GM10248 (cell line): ENCODE measurements at places on chromosomes 1 and 21.
A peak's percentile ranks its signal among the peaks of the same experiment; 100 is the strongest.

DNA sequence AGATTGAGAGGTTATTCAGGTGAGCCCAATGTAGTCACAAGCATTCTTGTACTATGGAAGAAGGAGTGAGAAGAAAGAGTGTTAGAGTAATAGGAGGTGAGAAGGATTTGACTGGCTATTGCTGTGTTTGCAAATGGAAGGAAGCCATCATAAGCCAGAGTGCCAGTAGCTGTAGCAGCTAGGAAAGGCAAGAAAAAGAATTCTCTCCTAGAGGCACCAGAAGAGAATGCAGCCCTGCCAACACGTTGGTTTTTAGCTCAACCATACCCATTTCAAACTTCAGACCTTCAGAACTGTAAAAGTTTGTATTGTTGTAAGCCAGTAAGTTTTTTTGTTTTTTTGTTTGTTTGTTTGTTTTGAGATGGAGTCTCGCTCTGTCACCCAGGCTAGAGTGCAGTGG lies 8.9 kb upstream of the IL12RB2 start:
- no peak for DNase-seq

- DNase-seq: no peak
Observed at GRCh38 chr1:87515781-87516180, 187.1 kb downstream of the LMO4 start.

DNA sequence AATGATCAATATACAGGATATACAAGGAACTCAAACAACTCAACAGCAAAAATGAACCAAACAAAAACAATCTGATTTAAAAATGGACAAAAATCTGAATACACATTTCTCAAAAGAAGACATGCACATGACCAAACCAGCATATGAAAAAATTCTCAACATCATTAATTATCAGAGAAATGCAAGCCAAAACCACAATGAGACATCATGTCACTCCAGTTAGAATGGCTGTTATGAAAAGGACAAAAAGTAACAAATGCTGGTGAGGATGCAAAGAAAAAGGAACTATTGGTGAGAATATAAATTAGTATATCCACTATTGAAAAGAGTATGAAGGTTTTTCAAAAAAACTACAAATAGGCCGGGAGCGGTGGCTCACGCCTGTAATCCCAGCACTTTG lies 42.0 kb downstream of the FCRL3 start:
- DNase-seq: no peak

GRCh38 chr1:203271962-203272632 lies 33.2 kb upstream of the BTG2 start:
- DNase-seq: no peak

DNA sequence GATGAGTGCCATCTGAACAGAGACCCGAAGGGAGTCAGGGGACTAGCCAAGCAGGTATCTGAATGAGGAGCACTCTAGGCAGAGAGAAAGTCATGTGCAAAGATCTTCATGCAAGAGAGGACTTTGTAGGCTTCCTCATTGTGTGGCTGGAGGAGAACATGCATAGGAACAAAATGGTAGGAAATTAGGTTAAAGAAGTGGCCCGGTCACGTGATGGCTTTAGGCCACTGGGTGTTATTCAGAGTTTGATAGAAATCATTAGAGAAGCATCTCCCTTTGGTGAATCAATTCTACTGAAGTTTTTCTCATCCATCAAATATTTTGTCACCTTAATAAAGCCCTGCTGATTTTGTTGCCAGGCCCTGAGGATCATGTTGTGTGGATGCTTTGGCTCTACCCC lies 45.8 kb upstream of the KCTD3 start:
- no peak for DNase-seq

DNA sequence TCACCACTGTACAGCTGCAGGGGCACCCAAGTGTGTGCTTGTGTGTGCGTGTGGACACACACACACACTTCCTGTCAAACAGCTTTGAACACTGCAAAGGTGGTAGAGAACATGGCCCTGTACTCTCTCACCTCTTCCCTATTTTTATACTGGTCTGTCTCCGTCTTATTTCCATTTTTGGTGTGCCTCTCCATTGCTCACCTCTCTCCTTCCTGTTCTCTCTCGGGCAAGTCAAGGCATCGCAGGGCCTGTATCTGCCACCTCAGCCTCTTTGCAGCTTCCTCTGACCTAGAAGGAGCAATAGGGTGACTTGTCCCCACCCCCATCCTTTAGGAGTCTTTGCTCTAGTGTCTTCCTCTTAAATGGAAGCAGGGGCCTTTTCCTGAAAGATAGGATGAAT lies 2.2 kb downstream of the SMCP start:
- DNase-seq: no peak

DNA sequence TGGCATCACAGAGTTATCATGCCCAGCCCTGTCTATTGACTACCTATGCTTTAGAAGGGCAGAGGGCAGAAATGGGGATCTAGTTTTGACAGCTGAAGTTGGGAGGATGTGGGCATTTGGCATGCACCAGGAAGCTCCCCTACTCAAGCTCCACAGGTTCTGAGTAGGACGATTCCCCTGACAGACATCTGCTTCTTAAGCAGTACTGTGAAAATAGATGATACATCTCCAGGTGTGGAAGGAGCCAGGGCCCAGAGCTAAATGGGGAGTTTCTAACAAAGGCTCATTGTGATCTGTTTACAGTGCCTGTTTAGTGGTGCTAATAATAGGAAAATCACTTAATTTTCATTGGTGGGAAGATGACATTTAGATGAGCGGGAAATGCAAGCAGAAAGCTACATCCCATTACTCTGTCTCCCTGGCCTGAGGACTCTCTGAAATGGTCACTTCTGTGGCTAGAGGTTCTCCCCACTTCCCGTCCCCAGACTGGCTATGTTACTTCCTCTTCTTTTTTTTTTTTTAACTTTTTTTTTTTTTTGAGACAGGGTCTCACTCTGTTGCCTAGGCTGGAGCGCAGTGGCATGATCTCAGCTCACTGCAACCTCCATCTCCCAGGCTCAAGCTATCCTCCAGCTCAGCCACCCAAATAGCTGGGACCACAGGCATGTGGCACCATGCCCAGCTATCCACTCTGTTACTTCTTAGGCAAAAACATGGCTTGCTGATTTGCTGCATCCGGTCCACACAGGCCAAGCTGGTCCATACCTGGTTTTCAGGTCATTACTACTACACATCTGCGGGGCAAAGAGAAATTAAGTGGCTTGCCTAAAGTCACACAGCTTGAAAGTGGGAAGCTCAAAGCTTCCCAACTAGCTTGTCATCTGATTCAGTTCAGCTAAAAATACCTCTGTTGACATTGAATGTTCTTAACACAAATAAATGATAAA lies 23.2 kb upstream of the CNIH3 start:
- peak; percentile 17 for DNase-seq

- no peak for DNase-seq
Observed at GRCh38 chr1:7703321-7704213, 67.5 kb upstream of the VAMP3 start.

- DNase-seq: no peak
Observed at GRCh38 chr21:35198565-35198964, 149.5 kb upstream of the RUNX1 start.
